ENCODE measurements at places on chromosomes 4 and X. TPM values are rescaled to one million over a fixed set of nuclear protein-coding genes. Genes with fewer than 3 reads are reported as not detected.

DNA sequence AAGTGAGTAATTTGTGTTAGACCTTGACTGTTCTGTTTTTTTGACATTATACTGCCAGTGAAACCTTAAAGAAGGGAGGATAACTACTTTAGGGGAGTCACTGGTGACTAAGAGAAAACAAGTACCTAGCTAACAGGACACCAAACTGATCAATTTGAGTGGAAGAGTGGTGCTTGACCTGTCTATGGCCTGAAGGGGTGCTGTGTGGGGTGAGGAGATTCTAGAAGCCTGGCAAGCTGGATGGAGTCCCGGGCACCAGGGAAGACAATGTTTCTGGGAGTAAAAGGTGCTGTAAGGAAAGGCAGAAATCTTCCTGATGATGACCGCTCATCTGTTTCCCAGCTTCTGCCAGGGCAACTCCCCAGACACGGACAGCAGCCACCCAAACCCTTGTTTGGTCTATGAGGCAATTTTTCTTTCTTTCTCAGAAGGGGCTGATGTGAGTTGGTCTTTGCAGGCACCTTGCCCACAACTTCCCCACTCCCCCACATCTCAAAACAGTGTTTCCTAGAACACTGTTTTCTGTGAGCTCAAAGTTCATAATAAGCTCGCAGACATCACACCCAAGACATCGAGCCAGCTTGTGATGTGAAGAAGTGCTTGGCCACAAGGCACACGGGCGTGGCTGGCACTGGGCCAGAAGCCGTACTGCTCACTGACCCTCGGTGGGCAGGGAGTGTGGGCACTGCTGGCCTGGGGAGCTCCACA is 4.6 kb downstream of the TXK start:
- DNase-seq = no peak

- DNase-seq = no peak
These were observed 87.4 kb downstream of the SMIM20 start for GRCh38 chr4:26001413-26001812.

DNA sequence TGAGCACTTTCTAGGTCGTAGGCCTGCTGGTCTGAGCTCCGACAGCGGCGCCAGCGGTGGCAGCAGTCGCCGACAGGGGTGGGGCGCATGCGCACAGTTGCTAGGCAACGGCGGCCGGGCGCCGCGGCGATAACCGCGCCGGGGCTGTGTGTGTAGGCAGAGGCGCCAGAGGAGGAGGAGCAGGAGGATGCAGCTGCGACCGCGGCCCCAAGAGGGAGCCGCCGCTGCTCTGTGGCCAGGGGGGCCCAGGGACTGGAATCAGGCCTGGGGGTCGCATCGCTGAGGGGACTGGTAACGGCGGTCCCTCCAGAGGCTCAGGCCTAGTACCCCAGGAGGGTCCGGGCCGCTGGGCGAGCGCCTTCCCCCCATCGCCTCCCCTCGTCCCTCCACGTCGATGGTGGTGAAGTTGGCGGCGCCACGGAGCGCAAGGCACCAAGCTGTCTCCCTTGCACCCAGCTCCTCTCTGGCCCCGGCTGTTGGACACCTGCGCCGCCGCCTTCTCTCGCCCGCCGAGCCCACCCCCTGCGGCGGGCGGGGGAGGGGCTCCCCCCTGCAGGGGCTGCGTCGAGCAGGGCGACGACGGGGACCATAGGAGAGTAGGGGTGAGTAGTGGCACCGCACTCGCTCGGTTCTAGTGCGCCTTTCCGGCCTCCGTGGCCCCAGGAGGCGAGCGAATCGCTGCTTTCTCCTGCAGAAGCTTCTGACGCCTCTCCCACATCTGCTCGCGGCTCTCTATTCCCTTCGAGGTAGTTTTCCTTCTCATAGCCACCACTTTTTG is 58.6 kb upstream of the ZC4H2 start:
- peak; percentile 79 for DNase-seq

DNA sequence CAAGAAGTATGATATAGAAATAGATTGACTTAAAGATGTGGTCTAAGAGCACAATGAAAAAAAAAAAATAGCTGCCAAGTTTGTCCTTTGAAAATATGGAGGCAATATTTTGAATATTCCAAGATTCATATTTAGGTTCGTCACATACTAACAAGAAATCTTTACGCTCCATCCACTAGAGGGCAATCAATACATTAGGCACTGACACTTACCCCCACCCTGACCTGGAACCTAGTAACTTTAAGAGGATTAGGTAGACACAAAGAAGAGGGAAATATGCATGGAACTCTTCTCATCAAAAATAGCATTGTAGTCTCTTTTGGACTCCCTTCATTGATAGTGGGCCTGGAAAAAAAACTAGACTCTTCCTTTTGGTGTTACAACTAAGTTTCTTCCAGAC is 1108.1 kb downstream of the PCDH19 start:
- DNase-seq = no peak

DNA sequence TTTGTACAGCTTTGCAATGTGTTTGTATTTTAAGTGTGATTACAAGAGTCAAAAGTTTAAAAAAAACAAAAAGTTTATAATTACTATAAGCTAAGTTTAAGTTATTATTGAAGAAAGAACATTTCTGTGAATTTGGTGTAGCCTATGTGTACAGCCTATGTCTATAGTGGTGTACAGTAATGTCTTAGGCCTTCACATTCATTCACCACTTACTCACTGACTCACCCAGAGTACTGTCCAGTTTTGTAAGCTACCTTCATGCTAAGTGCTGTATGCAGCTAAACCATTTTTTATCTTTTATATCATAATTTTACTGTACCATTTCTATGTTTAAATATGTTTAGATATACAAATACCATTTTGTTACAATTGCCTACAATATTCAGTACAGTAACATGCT is 182.3 kb downstream of the RPA4 start:
- DNase-seq = no peak

DNA sequence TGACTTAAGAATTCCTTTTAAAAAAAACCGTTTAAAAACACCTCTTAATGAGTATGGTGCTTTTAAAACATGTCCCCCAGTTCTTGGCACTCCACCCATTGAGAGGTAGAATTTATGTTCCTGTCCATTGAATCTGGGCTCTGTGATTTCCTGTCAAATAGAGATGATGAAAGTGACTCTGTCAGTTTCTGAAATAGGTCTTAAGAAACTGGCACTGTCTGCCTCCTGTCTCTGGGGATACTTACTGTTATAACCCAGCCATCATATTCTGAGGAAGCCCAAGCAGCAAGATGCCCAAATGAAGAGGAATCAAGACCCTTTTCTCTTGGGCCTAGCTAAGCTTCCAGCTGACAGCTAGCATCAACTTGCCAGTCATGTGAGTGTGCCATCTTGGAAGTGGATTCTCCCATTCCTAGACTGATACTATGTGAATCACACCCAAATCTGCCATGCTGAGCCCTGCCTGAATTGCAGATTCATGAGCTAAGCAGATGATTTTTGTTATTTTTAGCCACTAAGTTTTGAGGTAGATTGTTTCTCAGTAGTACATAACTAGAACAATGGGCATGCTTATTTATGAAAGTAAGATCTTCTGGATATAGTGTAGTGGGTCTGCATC is 22.8 kb downstream of the C4orf54 start:
- DNase-seq = no peak

DNA sequence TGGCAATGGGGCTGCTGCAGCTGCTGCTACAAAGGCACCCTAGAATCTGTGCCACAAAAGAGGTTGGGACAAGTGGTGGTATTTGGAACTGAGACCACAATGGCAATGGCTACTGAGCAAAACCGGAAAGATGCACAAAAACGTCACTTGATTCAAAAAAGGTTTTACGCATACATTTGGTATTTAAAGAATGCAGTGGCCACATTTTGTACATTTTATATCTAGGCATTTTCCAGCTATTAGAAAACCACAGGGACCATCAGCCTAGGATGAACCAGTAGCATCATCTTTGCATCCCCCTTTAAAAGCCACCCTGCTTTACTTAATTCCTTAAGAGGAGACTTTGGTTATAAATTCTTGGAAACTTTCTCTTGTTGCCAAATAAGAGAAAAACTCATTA is 104.8 kb upstream of the CXCL13 start:
- no peak for DNase-seq

- no peak for DNase-seq
These were observed 84.2 kb downstream of the BCOR start for GRCh38 chrX:40013266-40014195.

DNA sequence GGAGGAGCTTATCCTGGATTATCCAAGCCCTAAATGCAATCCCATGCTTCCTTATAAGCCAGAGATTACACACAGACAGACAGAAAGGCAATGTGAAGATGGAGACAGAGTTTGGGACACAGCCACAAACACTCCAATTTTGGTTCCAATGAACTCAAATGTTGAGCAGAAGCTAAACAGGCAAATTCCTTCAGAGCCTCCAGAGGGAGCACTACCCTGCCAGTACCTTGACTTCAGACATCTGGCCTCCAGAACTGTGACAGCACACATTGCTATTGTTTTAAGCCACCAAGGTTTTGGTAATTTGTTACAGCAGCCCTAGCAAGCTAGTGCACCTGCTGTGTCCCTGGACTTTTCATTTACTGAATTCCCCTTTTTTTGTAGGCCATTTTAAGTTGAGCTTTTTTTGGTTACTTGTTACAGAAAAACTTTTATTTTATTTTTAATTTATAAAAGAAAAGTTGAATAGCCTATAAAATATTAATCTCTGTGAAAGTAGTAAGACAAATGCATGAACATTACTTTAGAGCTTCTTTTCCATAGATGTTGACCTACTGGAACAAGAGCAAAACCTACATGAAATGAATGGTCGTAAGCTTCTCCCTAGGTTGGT is 33.4 kb upstream of the SRD5A3 start:
- DNase-seq = peak; percentile 4

DNA sequence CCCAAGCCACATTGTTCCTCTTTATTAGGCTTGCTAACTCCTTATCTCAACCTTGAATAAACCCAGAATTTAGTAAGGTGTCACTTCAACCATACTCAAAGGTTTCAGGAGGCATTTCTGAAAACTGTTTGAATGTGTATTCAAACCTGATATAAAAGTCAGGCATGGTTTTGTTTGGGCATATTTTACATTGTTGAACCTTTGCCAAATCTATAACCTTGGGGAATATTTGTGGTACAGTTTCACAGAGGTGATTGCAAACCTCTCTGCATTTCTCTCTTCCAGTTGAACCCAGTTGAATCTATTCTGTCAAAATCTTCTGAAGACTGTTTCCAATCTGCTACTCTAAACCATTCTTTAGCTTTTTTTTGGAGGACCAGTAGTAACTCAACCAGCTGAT is 409.0 kb downstream of the TECRL start:
- DNase-seq = no peak

GRCh38 chr4:142314247-142314646 is 531.9 kb downstream of the INPP4B start:
- no peak for DNase-seq

GRCh38 chrX:47235691-47236103 is 2.9 kb downstream of the USP11 start:
- DNase-seq = no peak

GRCh38 chr4:106140601-106141000 is 175.4 kb downstream of the TBCK start:
- DNase-seq = no peak

DNA sequence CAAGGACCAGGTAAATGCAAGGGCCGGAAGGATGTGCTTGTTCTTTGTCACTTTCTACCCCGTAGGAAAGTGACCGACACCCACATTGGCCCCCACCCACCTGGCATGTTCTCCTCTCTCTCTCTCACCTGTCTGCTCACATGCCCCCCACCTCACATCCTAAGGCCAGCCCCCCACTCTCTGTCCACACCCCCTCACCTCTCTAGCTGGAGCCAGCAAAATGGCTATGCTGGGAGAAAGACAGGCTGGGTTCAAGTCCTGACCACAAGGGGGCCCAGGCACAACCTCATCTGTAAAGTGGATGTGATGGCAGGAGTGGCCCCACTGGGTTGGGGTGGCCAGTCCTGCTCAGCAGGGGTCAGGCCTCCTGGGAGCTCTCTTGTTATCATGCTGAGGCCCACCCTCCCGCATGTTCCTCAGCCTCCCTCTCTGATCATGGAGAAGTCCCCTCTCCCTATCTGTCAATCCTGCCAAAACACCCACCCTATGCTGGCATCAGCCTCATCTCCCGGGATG is 1.7 kb upstream of the PPP2R2C start:
- DNase-seq = no peak

GRCh38 chr4:39682138-39682537 is 15.8 kb upstream of the UBE2K start:
- DNase-seq = no peak

DNA sequence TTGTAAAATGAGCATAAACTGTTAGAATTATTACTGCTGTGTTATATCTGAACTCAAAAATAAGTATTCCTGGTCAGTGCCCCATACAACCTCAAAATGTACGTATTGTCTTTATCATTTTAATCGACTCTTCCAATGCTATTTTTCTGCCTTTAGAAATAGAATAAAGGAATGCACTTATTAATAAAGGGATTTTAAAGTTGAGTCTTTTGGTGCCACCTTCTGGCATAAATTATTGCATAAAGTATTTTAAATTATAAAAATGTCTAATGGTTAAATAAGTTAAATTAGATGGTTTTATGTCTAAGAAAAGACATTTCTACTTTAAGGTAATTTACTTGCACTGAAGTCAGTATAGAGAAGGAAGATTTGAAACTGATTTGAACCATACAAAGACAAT is 424.0 kb upstream of the NDST4 start:
- DNase-seq = no peak

DNA sequence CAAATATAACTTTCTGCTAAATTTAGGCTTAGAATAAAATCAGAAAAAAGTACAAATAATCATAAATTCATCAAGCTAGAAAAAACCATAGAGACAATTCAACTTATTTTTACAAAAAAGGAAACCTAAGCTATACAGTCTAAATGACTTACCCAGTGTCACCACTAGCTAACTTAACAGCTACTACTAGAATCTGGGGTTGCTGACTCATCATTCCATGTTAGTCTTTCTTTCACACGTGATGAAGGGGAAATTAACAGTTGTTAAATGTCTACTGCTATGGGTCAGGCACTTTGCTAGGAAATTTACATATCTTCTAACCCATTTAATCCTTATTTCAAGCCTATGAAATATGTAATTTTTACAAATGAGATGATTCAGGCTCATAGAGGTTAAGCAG is 349.3 kb upstream of the GALNT7 start:
- no peak for DNase-seq

- DNase-seq = no peak
These were observed 102.9 kb downstream of the COX18 start for GRCh38 chr4:72966652-72967051.

GRCh38 chrX:43224496-43224895 is 431.6 kb upstream of the MAOA start:
- DNase-seq = no peak

Gene YIPF7
- not detected for polyA plus RNA-seq

Gene APEX2
- polyA plus RNA-seq = 21.2 TPM

Gene GAGE12F
- polyA plus RNA-seq = not detected

Gene PWWP3B
- not detected for polyA plus RNA-seq

Gene MEPE
- not detected for polyA plus RNA-seq

Gene PCDH11X
- polyA plus RNA-seq = not detected

Gene LPAR4
- polyA plus RNA-seq = not detected

Gene TMPRSS11D
- not detected for polyA plus RNA-seq

Gene SHROOM2
- polyA plus RNA-seq = not detected

Gene TIGD4
- polyA plus RNA-seq = not detected

Gene MPC1L
- polyA plus RNA-seq = not detected

Gene ATP2B3
- not detected for polyA plus RNA-seq

Gene CENPVL1
- not detected for polyA plus RNA-seq

Gene STATH
- not detected for polyA plus RNA-seq

Gene CSAG3
- polyA plus RNA-seq = not detected

Gene ADGRL3
- polyA plus RNA-seq = not detected
